CD4-positive, alpha-beta memory T cell (primary cell): ENCODE measurements at places on chromosomes 12 and 14. TPM values are rescaled to one million over a fixed set of nuclear protein-coding genes. Genes with fewer than 3 reads are reported as not detected.

The CCDC77 gene
- 13.0 TPM for total RNA-seq

The EIF5 gene
- total RNA-seq = 269 TPM

The B4GALNT3 gene
- total RNA-seq = 2.6 TPM

The KLRD1 gene
- total RNA-seq = 0.79 TPM

- no peak for DNase-seq
- H3K36me3 ChIP-seq = no peaks in the 10 kb centered on the region
- H3K27me3 ChIP-seq = no peaks in the 10 kb centered on the region
- no peak overlapping the region for H3K27ac ChIP-seq
Measured at GRCh38 chr12:1424674-1425395, 169.5 kb downstream of the FBXL14 start.

GRCh38 chr12:101743724-101744472, 4.6 kb upstream of the SYCP3 start:
- no peak overlapping the region for H3K4me3 ChIP-seq
- H3K27me3 ChIP-seq = no peaks in the 10 kb centered on the region
- H3K27ac ChIP-seq = no peak overlapping the region
- no peaks in the 10 kb centered on the region for H3K4me1 ChIP-seq
- no peak for DNase-seq

DNA sequence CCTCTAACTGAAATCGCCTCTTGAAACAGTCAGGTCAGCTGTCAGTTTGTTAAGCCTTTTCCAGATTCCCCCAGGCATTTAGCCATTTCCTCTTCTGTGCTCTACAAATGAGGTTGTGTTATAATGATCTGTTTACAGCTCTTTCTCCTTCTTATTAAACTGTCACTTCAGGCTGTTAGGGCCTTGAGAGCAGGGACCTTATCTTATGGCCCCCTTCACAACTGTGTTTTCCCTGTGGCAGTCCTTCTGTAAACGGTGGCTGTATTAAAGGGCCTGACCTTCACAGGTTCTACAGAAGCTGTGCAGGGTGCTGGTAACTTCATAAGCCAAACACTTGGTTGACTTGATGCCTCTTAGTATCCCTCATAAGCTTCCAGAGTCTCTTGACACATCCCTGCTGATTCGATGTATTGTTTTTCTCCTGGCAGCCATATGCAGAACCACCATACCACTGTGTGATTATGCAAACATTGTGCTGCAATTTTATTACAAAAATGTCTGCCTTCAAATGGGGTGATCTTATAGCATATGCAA, 104.7 kb downstream of the PLEKHA5 start:
- no peaks in the 10 kb centered on the region for H3K4me1 ChIP-seq
- DNase-seq = no peak
- H3K27ac ChIP-seq = no peak overlapping the region

GRCh38 chr14:35365130-35366055, 39.2 kb downstream of the NFKBIA start:
- H3K4me1 ChIP-seq = no peaks in the 10 kb centered on the region
- no peak for DNase-seq
- H3K36me3 ChIP-seq = no peaks in the 10 kb centered on the region
- H3K27me3 ChIP-seq = no peaks in the 10 kb centered on the region

GRCh38 chr12:112466011-112466422, 47.3 kb downstream of the PTPN11 start:
- no peaks in the 10 kb centered on the region for H3K27me3 ChIP-seq
- H3K27ac ChIP-seq = no peak overlapping the region
- no peak overlapping the region for H3K4me3 ChIP-seq
- H3K4me1 ChIP-seq = no peaks in the 10 kb centered on the region

DNA sequence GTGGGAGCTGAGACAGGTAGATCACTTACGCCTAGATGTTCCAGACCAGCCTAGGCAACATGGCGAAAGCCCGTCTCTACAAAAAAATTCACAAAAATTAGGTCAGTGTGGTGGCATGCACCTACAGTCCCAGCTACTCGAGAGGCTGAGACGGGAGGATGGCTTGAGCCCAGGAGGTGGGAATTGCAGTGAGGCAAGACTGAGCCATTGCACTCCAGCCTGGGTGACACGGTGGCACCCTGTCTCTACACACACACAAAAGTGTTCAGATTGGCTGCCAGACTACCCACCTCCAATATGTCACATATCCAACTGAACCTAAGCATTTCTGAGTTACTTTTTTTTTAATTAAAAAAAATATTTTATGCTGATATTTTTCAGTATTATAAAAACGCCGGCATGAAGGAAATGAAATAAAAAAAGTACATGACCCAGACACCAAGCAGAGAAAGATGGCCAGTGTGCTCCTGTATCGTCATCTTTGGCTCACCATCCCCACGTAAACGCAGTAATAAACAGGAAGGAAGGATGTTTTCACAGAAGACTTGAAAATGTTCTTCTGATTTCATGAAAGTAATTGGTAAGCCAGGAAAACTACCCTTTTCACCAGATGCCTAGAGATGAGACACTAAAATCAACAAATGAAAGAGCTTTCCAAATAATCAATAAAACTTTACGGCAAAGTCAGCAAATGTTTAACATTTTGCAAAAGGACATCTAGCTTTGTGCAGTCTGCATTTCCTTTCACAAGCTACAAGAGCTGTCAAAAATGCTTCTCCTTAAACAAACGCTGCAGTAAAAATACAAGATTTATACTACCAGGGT, 26.4 kb downstream of the CDC42BPB start:
- no peaks in the 10 kb centered on the region for H3K27me3 ChIP-seq
- no peak overlapping the region for H3K27ac ChIP-seq
- no peaks in the 10 kb centered on the region for H3K4me1 ChIP-seq
- no peak overlapping the region for H3K4me3 ChIP-seq
- H3K36me3 ChIP-seq = no peaks in the 10 kb centered on the region

GRCh38 chr14:59427653-59428580, 37.3 kb downstream of the GPR135 start:
- no peak for DNase-seq
- no peak overlapping the region for H3K27ac ChIP-seq
- no peaks in the 10 kb centered on the region for H3K36me3 ChIP-seq
- H3K27me3 ChIP-seq = no peaks in the 10 kb centered on the region
- H3K4me1 ChIP-seq = no peaks in the 10 kb centered on the region
- no peak overlapping the region for H3K4me3 ChIP-seq
